Inflammatory macrophage treated with lipopolysaccharide for 1 hour (primary cell): ENCODE measurements at places on chromosomes 4 and X.

GRCh38 chr4:74625981-74626380, 168.3 kb downstream of the BTC start:
- DNase-seq: no peak

GRCh38 chrX:17788956-17789562, 51.8 kb downstream of the SCML1 start:
- DNase-seq: no peak

DNA sequence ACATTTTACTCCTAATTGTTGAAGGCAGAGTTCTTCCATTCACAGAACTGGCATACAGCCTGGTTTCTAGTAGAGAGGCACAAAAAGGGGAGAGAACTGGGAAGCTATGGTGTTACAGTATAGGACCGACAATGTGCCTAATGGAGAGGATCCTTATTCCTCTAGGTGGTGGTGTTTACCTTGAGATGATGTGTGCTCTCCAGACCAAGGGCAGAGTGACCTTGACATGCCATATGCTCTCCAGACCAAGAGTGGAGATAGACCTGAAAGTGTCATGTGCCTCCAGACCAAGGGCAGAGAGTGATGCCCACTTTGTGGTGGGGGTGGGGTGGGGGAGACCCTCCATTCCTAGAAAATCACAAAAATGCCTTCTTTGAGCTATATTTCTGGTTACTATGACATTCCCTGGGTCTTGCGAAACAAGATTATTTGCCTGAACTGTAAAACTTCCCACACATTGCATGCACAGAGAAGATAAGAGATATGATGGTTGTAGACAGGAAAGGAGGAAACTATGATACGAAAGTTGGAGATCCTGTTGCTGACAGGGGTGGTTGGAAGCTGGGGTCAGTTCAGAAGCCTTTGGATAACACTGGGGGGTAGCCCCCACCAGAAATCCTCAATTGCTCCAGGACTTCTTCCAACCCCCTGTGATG, 119.7 kb downstream of the TEX13C start:
- no peak for DNase-seq

GRCh38 chr4:173522951-173523395, 7.1 kb downstream of the HAND2 start:
- no peak for DNase-seq

GRCh38 chrX:109704563-109704962, 28.5 kb downstream of the ACSL4 start:
- DNase-seq: no peak

GRCh38 chrX:41313419-41313818, 20.5 kb upstream of the DDX3X start:
- no peak for DNase-seq

GRCh38 chr4:17823871-17824669, 13.3 kb downstream of the NCAPG start:
- DNase-seq: no peak

DNA sequence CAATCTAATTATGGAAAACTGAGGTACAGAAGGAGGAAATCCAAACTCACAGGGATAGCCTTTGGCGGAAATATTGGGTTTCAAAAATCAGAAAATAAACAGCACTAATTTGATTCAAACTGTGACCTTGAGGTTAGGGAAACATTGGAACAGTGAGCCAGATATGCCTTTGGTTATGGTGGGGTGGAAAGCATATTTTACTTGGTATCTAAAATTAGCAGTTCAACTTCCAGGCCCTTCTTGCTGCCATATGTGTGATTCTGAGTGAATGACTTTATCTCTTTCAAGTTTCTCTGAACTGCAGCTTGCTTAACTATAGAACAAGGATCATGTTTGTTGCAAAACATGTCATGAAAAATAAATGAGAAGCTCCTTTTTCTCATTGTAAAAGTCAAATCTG, 240.9 kb upstream of the VEGFC start:
- DNase-seq: no peak

DNA sequence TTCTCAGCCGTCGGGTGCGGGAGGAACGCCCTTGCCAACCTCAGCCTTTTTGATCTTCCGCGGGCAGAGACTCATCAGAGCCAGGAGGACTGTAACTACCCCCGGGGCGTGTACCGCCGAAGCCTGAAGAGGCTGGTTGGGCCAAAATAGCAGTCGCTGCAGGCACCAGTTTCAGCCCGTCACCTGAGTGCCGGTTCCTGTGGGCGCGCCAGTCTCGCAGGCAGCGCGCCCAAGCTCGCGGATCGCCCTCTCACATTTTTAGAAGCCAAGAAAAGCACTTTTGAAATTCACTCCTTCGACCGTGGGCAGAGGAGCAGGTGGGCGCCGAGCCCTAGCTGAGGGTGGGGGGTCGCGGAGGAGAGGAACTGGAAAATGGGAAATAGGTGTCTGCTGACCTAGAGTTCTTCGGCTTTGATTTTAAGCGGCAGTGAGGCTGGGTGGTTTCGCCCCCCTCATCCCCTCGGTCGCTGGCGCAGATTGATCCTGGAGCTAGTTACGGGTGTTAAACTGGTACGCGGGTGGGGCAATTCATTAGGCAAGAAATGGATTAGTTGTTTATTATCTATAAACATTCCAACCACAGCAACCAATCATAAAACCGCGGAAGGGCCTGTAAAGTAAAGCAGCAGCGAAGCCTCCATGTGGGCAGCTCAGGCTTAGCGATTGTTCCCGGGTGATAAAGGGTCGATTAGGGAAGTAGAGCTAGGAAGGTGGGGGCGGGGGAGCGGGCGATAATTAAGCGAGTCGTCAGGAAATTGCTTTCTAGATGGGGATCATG, 69.2 kb downstream of the FBXO8 start:
- no peak for DNase-seq

GRCh38 chr4:19402581-19403065, 849.1 kb upstream of the SLIT2 start:
- DNase-seq: no peak

GRCh38 chr4:152516156-152516555, 19.7 kb downstream of the FBXW7 start:
- DNase-seq: no peak

- DNase-seq: no peak
Measured at GRCh38 chr4:147863111-147863747, 131.3 kb downstream of the ARHGAP10 start.

DNA sequence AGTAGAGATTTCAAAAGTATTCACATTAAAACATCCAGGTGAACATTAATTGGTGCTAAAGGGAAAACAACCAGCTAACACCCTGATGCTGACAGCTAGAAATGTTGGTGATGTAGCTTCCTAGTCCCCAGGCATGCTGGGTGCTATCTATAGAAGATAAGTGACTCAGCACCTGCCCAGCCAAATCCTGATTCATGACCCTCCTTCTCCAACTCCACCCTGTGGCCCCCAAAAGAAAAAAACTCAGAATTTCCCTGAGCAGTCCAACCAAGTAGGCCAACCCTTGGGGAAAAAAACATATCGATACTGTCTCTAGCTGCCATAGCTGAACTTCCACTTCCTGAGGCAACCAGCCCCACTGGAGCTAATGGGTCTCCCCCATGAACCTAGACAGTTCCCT, 197.6 kb upstream of the KLF3 start:
- DNase-seq: no peak
